H54 (cell line): ENCODE measurements at places on chromosomes 2 and 18.

GRCh38 chr18:22974001-22974400 lies 40.9 kb downstream of the RBBP8 start:
- DNase-seq: no peak

- DNase-seq: no peak
Observed at GRCh38 chr2:24915796-24916195, 4.2 kb downstream of the ADCY3 start.

DNA sequence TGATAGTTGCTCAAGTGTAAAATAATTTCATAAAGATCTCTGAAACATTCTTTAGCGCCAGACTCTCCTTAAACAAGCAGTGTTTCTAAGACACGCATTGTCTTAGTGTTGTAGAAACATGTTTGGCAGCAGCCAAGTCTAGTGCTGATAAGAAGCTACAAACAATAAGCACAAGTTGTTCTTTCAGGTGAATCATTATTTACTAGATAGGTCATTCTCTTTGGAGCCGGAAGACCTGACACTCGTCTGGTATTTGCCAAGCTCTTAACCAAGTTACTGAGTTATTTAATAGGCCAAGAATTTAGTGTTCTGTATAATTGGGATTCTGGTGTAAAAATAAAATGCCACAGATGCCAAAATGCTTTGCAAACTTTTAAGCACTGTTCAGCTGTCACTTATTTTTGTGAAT lies 852.1 kb downstream of the CPS1 start:
- no peak for DNase-seq

DNA sequence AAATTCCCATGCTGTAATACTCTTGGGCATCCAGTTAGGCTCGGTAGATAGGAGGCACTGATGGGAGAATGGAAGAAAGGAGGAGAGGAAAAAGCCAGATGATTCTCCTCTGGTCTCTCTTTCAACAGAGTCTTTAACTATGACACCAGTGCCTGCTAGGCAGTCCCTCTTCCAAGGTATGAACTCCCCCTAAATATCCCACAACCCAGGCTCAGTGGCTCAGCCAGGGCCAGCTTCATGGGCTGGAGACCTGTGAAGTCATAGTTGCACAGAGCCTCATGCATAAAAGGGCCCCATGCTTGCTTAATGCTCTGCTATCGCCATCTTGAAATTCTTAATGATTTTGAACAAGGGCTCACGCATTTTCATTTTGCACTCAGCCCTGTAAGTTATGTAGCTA lies 869.2 kb upstream of the GCFC2 start:
- DNase-seq: no peak

DNA sequence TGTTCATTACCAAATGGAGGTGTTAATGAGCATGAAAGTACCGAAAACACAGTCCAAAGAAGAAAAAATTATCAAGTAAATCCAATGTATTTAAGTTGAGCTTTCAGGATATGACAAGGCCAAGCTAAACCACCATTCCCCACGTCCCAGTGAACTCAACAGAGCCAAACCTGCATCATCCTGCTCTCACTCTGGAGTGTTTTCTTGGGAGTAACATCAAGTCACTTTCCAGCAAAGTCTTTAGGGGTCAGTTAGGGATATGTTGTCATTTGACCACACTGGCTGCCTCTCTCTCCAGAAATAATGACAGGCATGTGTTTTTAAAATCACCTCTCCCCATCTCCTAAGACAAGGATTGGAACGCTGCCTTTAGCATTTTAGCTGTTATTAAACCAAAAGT lies 140.5 kb downstream of the SRBD1 start:
- no peak for DNase-seq

DNA sequence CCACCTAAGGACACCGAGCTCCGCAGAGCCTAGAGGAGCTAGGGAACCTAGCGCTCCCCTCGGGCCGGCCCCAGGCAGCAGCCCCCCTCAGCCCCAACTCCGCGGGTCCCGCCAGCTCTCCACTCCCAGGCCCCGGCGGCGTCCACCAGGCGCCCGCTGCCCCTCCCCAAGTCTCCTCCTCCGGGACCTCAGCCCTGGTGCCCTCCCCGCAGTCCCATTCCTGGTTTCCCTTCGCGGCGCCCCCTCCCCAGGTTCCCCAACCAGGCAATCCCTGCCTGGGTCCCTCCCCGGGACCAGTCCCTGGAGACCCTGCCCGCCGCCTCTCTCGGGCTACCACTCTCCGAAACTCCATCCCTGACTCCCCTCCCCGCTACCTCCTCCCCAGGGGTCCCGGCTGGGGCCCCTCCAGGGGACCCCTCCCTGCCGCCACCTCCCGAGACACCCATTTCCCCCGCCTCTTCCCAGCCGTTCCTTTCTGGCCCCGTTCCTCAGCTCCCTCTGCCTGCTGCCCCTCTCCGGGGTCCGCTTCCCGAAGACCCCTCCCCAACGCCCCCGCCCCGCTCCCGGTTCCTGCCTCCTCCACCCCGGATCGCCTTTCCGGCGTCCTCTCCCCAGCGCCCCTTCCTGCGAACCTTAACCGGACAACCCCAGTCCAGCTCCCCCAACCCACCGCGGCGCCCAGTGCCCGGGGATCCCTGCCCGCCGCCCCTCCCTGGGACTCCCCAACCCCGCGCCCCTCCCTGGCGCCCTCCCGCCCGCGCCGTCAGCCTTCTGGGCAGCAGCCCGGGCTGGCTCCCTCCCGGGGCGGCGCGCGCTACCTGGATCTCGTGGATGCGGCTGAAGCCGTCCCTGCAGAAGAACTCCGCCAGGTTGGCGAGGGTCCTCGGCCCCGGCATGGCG lies 678 bp downstream of the CYP27C1 start:
- DNase-seq: no peak

- no peak for DNase-seq
Observed at GRCh38 chr2:197259470-197259999, 51.0 kb downstream of the ANKRD44 start.

DNA sequence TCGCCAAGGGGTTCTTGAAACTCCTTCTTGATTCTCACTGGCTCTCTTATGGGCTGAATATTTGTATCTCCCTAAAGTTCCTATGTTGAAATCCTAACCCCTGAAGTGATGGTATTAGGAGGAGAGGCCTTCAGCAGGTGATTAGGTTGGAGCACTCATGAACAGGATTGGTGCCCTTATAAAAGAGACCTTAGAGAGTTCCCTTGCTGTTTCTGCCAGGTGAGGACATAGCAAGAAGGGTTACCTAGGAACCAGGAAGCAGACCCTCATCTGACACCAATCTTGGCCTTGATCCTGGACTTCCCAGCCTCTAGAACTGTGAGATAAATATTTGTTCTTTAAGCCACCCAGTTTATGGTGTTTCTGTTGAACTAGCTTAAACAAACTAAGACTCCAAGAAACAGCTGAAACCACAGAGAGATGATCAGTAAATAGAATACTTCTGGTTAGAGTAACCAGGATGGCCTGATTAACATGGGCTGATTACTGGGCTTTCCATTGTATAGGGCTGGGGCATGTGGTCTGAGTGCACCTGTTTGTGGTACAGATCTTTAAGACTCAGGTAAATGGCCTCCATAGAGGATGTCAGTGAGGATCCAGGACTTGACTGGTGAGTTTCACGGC lies 7.7 kb upstream of the CDC42EP3 start:
- DNase-seq: no peak

DNA sequence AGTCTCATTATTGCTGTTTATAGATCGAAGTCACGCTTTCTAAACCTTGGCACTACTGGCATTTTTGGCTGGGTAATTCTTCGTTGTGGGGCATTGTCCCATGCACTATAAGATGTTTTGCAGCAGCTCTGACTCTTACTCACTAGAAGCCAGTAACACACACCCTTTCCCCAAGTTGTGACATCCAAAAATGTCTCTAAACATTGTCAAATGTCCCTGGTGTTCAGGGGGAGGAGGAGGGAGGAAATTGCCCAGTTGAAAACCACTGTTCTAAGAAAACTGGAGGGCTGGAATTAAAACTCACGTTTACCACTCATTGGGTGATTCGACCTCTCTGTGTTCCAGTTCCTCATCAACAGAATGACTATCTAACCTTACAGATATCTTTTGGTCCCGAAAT lies 115.7 kb upstream of the KLF7 start:
- no peak for DNase-seq

GRCh38 chr2:147846412-147847081 lies 1.7 kb downstream of the ACVR2A start:
- DNase-seq: no peak

DNA sequence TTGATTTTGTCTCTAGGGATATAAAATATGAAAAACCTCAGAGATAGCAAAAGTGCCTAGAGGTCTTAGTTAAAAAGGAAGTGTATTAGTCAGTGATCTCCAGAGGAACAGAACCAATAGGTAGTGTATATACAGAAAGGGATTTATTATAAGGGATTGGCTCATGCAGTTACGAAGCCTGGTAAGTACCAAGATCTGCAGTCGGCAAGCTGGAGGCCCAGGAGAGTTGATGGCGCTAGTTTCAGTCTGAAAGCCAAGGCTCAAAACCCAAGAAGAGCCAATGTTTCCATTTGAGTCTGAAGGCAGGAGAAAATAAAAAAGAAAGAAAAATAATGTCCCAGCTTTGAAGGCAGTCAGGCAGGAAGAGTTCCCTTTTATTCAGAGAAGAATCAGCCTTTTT lies 93.3 kb downstream of the COLEC12 start:
- DNase-seq: no peak

DNA sequence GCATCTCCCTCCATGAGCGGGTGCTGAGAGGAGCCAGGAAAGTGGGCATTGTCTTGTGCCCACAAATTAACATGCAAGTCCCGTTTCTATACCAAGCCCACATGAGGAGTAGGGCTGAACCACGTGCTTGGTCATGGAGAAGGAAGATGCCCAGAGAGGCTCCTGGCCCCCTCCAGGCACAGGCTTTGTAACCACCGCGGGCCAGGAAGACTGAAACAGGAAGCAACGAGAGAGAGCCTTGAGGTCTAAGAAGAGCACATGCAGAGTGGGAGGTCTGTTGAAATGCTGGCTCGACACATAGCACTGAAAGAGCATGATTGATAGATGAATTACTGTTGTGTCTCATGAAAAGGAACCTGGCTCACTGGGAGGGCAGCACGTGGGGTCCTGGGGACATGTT lies 36.3 kb downstream of the VWA3B start:
- no peak for DNase-seq

DNA sequence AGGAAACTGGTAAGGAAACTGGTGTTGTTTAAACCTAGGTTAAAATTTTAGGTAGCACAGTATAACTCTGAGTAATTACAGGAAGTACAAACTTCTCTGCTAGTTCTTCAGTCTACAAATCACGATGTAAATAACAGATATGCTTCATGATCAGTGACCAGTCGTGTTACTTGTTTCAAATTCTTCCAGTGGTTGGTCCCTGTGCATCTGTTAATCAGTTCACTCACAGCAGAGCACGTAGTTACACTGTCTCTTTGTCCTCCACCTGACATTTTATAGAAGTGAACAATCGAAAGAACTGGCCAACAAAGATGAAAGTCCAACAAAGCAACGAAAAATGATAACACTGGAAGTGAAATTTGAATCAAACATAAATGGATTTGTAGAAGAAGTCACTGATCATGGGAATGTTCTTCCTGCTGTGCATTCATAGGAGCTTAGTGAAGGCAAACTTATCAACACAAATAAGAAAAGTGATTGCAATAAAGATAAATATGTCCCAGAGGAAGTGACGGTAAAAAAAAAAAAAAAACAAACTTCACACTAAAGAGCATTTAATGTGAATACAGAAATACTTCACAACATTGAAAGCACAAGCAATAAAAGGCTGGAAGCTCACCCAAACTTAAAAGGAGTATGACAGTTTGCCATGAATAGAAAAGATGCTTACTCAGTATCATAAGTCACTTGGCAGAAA lies 7.0 kb downstream of the EIF2AK2 start:
- no peak for DNase-seq

DNA sequence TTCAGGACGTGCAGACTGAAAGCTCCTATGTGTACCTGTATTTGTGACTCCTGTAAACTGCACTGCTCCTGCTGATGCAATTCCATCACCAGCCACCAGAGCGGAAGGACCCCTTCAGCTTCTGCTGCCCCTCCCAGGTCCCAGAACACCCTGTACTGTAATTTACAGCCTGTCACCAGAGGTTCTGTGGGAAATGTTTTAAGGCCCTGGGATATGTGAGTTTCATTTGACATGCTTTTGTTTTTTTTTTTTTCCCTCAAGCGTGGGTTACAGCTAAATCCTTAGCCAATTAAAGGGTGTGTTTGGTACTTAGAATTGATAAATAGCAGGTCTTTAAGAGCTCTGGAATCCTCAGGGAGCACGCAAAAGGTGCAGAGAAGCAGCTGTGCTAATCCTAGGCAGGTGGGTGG lies 79.4 kb downstream of the KCTD1 start:
- no peak for DNase-seq

- DNase-seq: no peak
Observed at GRCh38 chr18:48720655-48721025, 181.8 kb downstream of the CTIF start.

GRCh38 chr2:2171624-2172023 lies 159.5 kb downstream of the MYT1L start:
- DNase-seq: no peak

DNA sequence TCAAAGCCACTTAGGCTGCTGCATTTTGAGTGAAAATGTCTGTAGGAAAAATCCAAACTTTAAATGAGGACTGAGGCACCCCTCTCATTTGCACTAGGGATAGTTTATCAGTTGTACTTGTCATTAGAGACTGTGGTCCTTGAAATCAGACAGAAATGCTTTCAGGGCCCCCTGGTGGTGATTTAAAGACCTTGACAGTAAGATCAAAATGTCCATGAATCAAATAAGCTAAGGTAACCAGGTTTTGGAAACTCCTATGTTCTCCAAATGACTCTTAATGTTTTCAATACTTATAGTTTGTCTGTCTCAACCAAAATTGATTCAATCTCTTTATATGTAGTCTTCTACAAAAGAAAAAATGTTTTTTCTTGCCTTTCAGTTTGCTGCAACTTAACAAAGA lies 28.8 kb upstream of the DDX18 start:
- no peak for DNase-seq

DNA sequence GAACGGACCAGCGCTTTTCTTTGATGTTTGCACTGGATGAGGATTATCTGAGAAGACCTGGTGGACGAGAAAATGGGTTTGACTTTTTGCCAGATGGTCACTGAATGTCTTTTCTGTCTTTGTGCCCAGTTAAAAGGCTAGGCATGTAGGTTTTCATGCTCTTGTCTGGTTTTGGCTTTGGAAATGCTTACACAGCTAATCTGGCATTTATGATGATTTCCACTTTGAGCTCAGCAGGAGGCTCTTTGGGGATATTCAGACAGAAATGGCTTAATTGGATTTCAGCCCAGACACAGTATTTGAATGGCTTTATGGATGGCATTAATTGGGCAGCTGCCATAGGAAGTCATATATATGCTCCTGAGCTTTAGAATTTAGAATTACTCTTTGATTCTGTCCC lies 59.6 kb downstream of the NCK2 start:
- DNase-seq: no peak

- no peak for DNase-seq
Observed at GRCh38 chr2:143068509-143068908, 60.7 kb upstream of the ARHGAP15 start.

GRCh38 chr2:138475277-138475776 lies 26.2 kb upstream of the SPOPL start:
- no peak for DNase-seq

DNA sequence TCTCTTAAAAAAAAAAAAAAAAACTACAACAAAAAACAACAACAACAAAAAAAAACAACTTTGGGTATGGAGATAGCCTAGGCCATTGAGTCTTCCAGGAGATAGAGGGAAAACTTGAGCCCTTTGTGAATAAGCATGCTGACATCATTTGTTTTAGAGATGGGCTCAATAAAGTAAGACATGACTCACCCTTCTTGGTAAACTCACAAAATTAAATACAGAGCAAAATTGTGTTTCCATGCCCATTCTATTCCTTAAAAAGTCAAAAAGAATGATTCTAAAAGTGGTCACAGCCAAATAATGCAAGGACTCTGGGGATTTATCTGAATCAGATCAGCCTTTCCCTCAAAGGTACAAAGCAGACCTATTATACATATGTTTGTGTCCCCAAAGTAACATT lies 117.4 kb downstream of the ETAA1 start:
- DNase-seq: no peak
